ENCODE measurements at places on chromosomes 12 and 14.

- DNase-seq, result no peak
These were observed 96.0 kb downstream of the EP400 start for GRCh38 chr12:132045751-132046150.

DNA sequence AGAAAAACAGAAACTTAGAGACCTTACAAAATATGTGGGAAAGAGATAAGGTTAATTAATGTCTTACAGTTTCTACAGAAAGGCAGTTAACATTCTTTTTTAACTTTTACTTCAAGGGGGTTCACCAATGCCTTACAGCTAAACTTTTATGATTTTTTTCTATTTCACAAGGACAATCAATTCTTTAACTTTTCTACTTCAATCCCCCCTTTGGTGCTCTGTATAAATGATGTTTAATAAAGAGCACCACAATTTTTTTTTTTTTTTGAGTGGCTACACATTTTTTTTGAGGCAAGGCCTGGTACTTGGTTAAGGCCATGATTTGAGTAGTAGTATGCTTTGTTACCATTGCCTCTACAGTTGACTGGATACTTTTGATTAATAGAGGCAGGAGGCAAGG, 279.6 kb downstream of the PRKD1 start:
- no peak for DNase-seq

GRCh38 chr12:83005534-83006197, 319.0 kb downstream of the TMTC2 start:
- DNase-seq, result no peak

DNA sequence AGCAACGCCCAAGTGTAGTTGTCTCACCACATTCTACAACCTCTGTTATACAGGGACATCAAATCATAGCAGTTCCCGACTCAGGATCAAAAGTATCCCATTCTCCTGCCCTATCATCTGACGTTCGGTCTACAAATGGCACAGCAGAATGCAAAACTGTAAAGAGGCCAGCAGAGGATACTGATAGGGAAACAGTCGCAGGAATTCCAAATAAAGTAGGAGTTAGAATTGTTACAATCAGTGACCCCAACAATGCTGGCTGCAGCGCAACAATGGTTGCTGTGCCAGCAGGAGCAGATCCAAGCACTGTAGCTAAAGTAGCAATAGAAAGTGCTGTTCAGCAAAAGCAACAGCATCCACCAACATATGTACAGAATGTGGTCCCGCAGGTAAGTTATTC, 123.0 kb downstream of the ARID2 start:
- DNase-seq, result no peak

DNA sequence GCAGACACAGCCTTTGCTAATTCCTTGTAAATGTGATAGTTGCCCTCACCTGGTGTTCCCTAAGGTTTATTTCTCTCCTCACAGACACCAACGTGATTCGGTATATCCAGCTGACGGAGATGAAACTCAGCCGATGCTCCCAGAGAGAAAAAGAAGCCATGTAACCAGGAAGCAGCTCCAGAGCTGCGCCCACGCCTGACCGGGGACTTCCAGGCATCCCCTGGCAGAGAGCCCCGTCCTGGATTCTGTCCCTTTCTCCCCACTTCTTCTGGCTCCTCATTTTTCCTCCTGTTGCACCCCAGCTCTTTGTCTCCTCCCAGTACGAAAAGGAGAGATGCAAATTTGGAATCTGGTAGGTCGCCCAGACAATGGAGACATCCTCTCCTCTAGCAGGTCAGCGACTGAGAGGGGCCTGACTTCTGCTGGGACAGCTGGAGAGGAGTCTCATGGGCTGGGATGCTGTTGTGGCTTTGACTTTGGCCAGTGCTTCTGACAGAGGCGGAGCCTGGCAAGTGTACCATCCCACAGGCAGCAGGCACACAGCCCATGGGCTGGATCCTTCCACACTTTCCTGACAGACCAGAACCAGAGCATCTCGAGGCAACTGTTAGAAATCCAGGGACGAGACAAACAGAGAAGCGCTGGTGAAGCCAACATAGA, 29.4 kb downstream of the TTC9 start:
- DNase-seq, result no peak

GRCh38 chr12:643475-644302, 19.6 kb downstream of the NINJ2 start:
- DNase-seq, result no peak

DNA sequence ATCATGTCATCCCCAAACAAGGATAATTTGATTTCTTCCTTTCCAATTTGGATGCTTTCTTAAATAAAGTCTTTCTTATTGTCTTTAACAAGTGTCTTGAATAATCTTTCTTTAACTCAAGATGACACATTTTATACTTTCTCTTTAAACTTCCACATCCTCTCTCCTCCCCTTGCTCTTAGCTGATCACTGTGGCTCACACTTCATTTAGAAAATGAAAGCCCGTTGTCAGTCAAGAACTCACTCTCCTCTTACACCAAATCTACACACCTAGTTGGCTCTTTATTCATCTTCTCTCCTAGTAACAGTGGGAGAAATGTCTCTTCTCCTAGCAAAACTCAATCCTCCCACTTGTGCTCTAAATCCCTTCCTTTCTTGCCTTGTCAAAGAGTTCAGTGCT, 10.4 kb upstream of the RMST start:
- DNase-seq, result no peak

- DNase-seq, result no peak
These were observed 241.7 kb upstream of the AMIGO2 start for GRCh38 chr12:47321436-47321835.

- no peak for DNase-seq
These were observed 16.2 kb downstream of the AACS start for GRCh38 chr12:125081427-125081826.

DNA sequence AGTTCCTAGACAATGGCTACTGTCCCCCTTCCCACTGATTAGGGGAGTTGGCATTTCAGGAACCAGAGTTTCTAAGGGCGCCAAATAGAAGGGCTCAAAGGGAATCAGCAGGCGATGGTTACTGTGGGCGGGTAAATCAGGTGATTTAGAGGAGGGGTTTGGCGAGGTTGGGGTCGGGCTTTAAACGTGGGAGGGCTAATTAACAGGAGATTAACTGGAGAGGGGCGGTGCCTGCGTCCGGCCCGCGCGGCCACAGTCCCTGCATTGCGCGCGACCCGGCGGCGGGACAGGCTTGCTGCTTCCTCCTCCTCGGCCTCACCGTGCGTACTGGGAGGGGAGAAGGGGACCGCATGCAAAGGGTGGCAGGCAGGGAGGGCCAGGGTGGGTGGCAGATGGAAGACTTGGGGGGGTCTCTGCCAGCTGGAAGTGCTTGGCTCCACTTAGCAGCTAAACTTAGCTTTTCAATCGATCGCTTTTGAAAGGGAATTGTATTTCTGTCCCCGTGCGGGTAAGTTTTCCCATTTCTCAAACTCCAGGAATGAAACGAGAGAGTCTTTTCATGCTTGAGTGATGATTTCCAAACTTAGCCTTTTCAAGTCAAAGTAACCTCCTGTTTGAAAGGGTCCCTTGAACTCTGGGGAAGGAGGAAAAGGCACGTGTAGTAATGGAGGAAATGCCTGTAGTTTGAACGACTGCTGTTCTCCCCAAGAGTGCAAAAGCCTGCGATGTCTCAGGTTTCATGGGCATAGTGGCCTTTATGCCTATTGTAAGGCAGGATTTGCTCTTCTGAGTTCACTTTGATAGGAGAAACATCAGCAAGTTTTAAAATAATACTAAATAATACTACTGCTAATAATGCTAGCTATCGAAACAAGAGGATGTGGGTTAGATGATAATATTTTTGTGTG, at the start of gene MGST1:
MGST1 (plus strand) TSS at position 255 of the 908 bp plus-strand sequence. CDS start 6,608 bp downstream, outside the sequence.
- DNase-seq, result no peak

- DNase-seq, result no peak
These were observed 33.2 kb downstream of the LRIG3 start for GRCh38 chr12:58887068-58887467.

Data from CD4-positive, alpha-beta T cell treated with Interferon alpha-2 for 1 hour (primary cell).